Mucosa of gallbladder (tissue), 1 donor: ENCODE measurements at places on chromosomes 6 and 20.

GRCh38 chr20:8646716-8647115, 422.2 kb upstream of the PLCB4 start:
- no peak for DNase-seq

DNA sequence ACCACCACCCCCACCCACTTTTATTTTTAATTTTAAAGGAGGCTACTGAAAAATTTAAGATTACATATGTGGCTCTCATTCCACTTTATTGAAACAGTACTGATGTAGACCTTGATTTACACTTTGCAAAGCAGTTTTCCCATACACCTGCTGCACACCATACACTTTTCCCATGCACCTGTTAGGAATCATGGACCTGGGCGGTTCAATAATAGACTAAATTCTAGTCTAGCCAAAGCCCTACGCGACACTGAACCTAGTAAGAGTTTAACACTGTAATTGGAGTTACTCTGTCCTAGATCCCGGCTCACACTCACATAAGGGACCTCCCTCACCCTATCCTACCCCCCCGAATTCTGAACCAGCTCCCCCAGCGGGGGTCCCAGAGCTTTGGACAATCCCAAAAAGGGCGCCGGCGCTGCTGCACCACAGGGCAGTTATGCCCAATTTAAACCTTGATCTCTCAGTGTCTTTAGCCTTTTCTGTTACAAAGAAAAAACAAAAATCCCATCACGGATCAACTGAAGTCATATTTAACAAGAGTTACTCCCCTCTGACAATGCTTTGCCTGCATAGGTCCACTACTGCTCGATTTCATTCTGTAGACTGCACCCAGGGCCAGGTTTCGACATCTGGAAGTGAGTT, 2.4 kb upstream of the GCLC start:
- no peak for DNase-seq

- no peak for DNase-seq
These were observed 46.3 kb upstream of the RPS6KA2 start for GRCh38 chr6:166673309-166673708.

DNA sequence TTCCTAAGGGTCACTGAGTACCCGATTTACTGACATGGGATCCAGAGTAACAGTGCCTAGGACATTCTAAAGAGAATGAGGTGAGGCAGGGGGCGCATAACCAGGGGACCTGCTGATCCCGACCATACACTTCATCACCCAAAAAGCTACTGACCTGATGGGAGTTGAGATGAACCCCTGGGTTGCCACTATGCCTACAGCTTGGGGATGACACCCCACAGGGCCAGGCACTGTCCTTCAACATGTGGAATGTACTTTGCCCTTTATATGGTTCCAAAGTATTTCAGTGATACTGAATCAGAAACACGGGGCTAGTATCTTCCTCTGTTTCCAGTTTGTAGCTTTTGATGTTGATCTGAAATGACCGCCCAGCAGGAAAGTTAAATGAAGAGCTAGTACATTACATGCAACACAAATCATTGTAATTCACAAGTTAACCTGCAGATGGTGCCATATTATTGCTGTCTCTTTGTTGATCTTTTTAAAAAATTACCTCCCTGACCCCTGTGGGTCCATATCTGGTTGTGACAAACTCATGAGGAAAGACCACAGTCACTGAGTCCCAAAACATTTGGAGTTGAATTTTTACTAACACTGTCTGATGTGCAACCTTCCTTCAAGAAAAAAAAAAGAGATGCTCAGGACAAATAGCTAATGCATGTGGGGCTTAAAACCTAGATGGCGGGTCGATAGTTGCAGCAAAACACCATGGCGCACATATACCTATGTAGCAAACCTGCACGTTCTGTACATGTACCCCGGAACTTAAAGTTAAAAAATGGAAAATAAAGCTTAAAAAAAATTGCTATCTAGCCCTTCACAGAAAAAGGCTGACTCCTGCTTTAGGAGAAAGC, 42.7 kb upstream of the GCNT2 start:
- DNase-seq, result no peak

DNA sequence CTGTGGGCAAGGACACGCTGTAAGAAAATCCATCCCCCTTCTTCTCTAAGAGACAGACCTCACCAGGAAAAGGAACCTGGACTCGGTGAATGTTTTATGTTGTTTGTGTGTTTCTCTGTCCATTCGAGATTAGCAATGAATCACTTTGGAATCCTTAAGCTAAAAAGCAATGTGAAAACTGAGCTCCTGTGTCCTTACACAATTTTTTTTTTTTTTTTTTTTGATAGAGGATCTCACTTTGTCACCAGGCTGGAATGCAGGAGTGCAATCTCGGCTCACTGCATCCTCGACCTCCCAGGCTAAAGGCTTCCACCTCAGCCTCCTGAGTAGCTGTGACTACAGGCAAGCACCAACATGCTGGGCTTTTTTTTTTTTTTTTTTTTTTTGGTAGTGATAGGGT, 32.1 kb downstream of the BFSP1 start:
- no peak for DNase-seq

DNA sequence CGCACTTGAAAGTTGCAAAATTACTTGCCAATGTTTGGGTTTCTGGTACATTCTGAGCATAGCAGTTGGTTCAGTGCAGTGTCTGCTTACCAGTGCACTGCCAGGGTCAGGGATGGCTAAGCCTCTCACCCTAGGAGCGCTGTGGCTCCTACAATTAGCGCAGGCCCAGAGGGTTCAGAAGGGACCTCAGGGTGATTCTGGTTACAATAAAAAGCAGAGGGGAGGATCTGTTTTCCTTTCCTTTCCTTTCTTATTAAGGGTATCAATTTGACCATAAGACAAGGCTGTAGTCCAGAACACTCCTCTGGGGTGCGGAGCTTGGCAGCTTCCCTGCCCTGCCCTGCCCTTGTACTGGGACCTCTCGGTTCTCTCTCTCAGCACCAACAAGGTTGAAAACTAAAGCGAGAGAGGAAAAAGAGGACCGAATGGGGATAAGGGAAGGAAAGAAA, 2.6 kb downstream of the MAFB start:
- no peak for DNase-seq
